Fibroblast of skin of right quadriceps (primary cell): ENCODE measurements at places on chromosomes 3 and 15.

DNA sequence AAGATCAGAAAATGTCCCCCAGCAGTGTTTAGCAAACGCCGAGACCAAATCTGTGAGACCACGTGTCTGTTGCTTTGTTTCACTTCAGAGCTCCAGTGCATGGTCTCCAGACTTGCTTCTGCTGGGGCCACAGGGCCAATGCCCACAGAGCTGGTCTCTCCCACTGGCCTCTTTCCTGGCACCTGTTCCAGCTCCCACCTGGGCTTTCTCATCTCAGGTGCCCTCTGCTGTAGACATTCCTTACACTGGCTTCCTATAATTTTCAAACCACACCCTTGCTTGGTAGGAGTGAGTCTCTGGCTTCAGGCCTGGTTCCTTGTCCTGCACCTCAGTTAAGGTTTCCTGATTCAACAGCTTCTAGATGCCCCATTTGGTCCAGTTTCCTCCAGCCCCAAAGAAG lies 243.1 kb downstream of the ADAMTS17 start:
- no peak for DNase-seq

- no peak for DNase-seq
Measured at GRCh38 chr3:111545349-111545748, 3.4 kb downstream of the CD96 start.

GRCh38 chr3:42489116-42489936 lies 13.1 kb upstream of the VIPR1 start:
- DNase-seq: no peak

DNA sequence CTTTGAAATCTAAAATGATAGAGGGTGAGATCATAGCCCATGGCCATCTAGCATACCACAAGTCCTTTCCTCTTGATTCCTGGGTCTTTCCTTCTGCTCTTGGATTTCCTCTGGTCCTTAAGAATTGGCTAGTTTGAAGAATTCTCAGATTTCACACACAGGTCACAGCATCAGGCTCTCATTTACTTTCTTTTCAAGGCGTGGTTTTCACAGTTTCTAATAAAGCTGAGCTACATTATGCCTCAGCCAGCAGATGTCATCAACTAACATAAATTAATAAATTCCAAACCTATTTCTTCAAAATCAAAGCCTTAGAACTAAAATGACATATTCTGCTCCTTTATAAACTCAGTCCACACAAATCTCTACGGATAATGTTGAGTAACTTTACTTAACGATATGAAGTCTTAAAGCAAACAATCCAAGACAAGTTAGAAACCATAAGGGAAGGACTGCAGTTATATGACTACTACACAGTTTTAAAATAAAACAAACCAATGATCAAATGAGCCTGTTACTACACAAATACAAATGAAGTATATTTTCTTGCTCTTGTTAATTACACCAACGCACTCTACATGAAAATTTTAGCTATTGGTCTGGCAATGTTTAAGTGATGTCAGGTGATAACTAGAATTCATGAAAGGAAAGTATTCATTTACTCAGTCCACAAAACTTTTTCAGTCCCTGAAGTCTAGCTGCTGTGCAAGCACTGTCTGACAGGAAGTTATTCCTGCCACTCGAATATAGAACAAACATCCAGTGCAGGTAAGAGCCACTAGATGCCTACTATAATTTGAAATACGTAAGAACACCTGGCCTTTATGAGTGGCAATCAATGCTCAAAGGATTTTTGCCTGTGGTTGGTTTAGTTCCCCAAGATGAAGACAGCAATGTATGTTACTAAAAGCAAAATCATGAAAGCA lies 9.2 kb downstream of the CCDC14 start:
- no peak for DNase-seq

DNA sequence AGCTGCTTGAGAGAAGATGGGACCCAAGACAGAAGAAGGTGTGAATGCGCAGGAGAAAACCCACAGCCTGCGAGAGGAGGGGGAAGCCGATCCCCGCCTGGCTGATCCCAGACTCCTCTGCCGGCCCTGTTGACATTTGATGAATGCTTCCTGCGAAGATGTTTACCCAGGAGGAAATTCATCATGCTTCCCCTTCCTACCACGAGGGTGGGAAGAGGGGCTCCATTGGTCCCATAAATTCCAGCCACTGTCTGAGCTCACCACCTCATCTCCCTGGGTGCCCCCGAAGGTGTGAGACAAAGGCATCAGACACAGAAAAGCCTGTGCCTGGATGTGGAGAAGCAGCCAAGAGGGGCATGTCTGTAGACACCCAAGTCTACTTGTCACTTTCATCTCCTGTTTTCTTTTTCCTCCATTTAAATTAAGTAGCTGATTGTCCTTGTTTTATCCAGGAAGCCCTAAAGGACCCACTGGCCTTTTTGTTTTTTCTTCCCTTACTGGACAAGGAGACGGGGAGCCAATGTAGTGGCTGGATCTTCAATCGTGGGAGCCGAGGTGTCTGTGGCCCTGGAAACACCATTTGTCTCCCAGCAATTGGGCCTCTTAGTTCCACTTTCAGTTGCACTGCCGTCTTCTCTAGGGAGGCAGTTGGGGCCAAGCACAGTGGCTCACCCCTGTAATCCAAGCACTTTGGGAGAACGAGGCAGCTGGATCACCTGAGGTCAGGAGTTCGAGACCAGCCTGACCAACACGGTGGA lies 95.3 kb upstream of the HES1 start:
- DNase-seq: no peak

GRCh38 chr3:152159328-152159727 lies 109.4 kb upstream of the MBNL1 start:
- DNase-seq: peak; percentile 89

DNA sequence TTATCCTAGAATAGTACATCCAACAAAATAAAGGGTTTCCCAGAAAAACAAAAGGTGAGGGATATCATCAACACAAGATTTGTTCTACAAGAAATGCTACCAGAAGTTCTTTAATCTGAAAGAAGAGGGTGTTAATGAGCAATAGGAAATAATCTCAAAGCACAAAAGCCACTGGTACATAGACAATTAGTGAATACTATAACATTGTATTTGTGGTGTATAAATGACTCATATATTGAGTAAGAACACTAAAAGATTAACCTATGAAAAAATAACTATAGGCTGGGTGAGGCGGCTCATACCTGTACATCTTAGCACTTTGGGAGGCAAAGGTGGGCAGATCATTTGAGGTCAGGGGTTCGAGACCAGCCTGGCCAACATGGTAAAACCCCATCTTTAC lies 210.2 kb upstream of the SLITRK3 start:
- no peak for DNase-seq
